Adrenal gland (tissue), 19 donors: ENCODE measurements at places on chromosomes 1 and 21.

DNA sequence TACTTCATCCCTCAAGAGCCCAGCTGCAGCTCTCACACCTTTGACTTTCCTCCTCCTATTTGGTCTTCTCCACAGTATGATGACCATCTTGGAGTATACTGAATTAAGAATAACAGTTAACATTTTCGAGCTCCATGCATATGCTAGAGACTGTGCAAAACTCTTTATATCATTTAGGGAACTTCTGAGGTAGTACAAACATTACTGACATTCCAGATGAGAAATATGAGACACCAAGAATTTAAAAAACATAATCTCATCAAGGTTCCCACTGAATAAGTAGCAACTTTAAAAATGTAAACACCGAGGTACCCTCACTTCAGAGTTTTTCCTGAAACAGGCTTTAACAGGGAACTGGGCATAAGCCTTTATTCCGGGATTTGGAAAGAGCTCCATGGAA is 22.7 kb downstream of the FMO3 start:
- no peak for DNase-seq

DNA sequence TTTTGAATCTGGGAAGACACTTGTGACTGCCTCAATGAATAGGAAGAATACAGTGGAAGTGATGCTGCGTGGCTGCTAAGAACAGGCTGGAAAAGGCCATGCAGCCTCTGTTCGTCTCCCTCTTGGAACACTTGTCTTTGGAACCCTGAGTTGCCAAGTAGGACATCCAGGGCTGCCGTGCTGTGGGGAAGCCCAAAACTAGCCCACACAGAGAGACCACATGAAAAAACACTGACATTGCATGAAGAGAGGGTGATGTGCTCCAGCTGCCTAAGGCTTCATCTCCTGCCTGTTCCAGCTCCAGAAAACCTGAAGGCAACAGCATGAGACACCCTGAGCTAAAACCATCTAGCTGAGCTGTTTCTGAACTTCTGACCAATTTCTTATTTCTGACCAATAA is 61.1 kb upstream of the GNG4 start:
- DNase-seq = no peak

DNA sequence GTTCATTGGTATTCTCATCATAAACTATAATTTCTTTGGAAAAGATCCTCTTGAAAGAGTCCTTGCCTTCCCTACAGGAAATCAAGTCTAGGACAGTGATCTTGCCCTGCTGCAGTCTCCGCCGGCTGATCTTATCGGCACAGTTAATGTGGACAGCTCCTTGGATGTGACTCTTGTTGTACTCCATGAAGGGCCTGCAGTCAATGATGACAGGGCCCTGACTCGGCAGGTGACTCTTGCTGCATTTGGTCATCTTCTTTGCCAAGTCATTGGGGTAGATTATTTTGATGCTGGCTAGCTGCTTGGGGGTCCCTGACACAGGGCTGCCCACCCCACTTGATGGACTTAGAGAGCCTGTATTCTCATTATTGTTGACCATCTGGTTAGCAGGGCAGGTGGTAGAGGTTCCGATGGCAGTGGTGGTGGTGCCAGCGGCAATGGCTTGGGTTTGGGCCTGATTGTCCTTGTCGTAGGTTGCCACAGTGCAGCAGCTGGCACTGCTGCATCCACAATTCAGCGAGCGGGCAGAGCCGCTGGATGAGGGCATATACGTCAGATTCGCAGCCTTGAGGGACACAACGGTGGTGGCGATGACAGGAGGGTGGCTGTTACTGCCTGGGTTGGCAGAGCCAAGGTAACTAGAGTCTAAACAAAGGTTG is 2.7 kb downstream of the DUSP10 start:
- no peak for DNase-seq

GRCh38 chr1:69976896-69977295 is 228.5 kb downstream of the LRRC40 start:
- no peak for DNase-seq

- DNase-seq = no peak
Observed at GRCh38 chr1:41715441-41716095, 203.2 kb downstream of the HIVEP3 start.

GRCh38 chr1:71919811-71920509 is 362.4 kb downstream of the NEGR1 start:
- no peak for DNase-seq

- no peak for DNase-seq
Observed at GRCh38 chr21:33733601-33734000, 91.3 kb downstream of the ITSN1 start.

GRCh38 chr1:242025681-242026080 is 26.8 kb upstream of the MAP1LC3C start:
- DNase-seq = no peak

DNA sequence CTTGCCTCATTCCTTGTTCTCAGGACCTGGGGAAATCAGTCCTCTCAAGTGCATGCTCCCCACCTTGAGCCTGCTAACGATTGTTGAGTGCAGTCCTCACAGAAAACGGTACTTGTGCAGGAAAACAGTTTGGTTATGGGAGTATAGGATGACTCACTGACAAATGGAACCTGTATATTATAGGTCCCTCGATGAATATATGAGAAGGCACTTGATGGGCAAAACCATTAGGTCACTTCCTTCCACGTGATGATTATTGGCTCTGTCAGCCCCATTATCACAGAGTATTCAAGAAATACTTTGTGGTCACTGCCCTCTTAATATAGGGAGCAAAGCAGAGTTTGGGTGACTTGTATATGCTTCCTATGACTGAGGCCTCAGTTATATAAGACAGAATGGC is 6.2 kb downstream of the CCDC17 start:
- DNase-seq = no peak

- DNase-seq = no peak
Observed at GRCh38 chr21:45086337-45086958, 12.1 kb downstream of the ADARB1 start.

- no peak for DNase-seq
Observed at GRCh38 chr1:42940851-42941639, 17.6 kb downstream of the SLC2A1 start.

GRCh38 chr1:248406721-248407692 is 4.2 kb downstream of the OR2T1 start:
- no peak for DNase-seq

GRCh38 chr1:246836209-246836966 is 95.4 kb downstream of the AHCTF1 start:
- no peak for DNase-seq

DNA sequence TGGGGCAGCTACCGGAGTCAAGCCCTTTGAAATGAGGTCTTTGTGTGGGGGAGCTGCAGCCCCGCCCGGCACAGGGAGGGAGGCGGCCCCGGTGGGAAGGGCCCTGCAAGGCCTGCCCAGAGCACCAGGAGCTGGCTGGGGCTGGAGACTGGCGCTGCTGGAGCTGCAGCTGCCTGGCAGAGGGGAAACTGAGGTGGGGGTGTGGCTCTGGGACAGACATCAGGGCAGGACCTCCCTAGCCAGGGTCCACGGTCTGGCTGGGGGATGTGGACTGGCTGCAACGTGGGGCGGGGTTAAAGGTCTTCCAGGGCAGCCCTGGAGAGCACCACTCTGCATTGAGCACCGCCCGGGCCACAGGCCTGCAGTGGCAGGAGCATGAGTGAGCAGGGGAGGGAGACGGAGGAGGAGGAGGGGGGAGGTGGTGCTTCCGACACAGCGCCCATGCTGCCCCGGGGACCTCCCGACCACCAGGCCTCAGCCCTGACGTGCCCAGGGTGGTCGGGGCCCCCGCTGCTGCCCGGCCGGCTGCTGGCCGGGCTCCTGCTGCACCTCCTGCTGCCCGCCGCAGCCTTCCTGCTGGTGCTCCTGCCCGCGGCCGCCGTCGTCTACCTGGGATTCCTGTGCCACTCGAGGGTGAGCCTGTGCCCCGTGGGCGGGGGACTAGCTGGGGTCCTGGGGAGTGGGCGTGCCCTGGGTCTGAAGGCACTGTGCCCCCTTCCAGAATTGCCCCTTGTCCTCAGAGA is 4.8 kb upstream of the ANKRD65 start:
- DNase-seq = no peak
